ENCODE measurements at places on chromosomes 2 and 18. TPM values are rescaled to one million over a fixed set of nuclear protein-coding genes. Genes with fewer than 3 reads are reported as not detected.
A peak's percentile ranks its signal among the peaks of the same experiment; 100 is the strongest.

- DNase-seq: peak; percentile 68
Measured at GRCh38 chr18:61398961-61399705, 65.9 kb downstream of the CDH20 start.

- DNase-seq: peak; percentile 38
Measured at GRCh38 chr2:238305092-238305862, 15.0 kb upstream of the TRAF3IP1 start.

TRABD2A gene
- 3.5 TPM for total RNA-seq

- no peak for DNase-seq
Measured at GRCh38 chr2:150136893-150137292, 350.6 kb downstream of the RND3 start.

DNA sequence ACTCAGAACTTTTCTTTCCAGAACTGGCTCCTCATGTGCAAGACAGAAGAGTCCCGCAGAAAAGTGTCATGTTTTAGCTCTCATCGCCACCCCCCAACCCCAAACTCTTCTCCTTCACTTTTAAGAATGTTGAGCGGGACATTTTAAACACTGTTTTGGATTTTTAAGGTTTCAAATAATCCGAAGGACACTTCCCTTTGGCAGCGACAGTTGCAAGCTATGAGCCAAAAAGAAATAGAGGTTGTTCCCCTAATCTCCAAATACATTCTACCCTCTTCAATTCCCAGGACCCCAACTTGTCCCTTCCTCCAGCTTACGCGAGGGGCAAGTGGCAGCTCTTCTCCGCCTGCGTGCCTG is 678 bp upstream of the UBE2E3 start:
- DNase-seq: no peak

GRCh38 chr2:235025800-235026536 is 74.2 kb downstream of the SH3BP4 start:
- peak; percentile 93 for DNase-seq

GRCh38 chr18:73724958-73725357 is 422.7 kb downstream of the FBXO15 start:
- no peak for DNase-seq

- DNase-seq: no peak
Measured at GRCh38 chr2:191174442-191174841, 23.6 kb upstream of the STAT4 start.

DNA sequence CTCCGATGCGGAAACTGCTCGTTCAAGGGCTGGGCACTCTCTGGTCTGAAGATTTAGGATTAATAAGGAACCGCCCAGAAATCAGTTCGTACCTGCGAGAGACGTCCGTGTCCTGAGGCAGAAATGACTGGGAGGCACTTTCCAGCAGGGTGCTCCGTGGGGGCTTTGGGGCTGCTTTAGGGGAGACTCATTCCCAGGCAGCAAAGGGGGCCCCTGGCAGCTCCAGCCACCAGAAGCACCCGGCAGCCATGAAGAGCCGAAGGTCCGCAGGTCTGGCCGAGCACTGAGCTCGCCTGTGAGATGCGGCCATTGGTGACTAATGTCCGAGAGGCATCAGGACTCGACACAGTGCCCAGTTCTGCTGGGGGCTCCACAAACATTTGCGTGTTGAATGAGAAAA is 20.9 kb downstream of the KCNG2 start:
- no peak for DNase-seq

DNA sequence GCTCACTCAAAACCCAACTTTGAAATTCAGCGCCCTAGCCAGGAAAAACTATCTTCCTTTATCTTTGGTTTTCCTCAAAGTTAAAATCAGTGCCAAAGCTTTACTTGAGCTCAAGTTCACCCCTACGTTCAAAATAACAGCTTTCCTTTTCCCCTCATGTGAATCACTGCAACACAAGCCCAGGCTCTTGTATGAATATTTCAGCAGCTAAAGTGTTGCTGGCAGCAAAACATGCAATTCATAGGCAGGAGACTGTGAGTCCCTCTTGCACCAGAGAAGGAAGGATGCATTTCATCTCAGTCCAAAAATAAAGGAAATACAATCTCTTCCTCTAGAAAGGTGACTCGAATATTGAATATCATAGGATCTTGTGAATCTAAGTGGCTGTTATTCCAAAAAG is 461.3 kb upstream of the SOX11 start:
- DNase-seq: no peak
